ENCODE measurements at places on chromosomes 1 and 21.
A peak's percentile ranks its signal among the peaks of the same experiment; 100 is the strongest.

GRCh38 chr1:223426936-223427335, 33.7 kb downstream of the CCDC185 start:
- no peak for DNase-seq

GRCh38 chr1:175673371-175674150, 69.8 kb downstream of the TNR start:
- peak; percentile 7 for DNase-seq

GRCh38 chr1:172882791-172883386, 167.9 kb downstream of the TNFSF18 start:
- no peak for DNase-seq

DNA sequence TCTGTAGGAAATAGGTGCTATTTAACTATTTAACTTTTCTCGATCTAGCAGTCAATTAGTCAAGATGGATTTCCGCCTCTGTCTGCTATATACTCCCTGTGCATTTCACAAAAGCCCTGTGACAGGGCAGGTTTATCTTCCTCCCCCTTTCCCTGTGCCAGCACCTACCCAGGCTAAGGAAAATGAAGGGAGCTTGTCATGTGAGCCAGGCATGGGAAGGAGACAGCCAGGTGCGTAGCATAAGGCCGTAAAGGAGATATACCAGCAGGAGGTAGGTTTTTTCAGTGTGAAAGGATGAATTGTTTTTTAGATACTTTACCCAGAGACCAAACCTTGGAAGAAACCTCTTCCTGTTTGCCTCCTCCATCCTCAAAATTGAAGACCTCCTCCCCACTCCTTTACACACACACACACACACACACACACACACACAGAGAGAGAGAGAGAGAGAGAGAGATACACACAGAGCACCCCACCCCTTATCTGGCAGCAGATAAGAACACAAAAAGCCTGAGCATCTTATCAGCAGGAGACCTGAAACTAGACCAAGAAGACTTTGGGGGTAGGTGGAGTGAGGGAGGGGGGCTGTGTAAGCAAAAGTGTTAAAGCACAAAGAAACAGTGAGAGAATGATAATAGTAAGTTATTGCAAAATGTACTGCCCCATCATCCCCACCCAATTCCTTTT, 12.0 kb upstream of the TARBP1 start:
- DNase-seq: no peak

DNA sequence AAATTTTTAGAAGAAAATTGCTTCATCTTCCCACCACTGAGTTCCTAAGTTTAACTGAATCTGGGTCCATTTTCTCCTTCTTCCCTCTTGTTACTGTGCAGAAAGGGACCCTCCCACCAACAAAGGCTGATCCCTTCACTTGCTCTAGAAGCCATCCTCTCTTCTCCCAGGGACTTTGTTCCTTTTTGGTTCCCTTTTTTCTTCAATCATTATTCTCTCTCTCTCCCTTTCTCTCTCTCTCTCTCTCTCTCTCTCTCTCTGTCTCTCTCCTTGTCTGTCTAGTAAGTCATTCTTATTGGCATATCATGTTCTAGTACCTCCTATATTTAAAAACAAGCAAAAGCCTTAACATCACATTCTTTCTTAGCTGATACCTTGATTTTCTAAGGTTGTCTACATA, 31.7 kb upstream of the GADD45A start:
- DNase-seq: no peak

GRCh38 chr1:10324627-10325026, 74.2 kb upstream of the PGD start:
- no peak for DNase-seq
